ENCODE measurements at places on chromosomes 7 and 10.
A peak's percentile ranks its signal among the peaks of the same experiment; 100 is the strongest.

- no peak for DNase-seq
These were observed 66.1 kb downstream of the MBL2 start for GRCh38 chr10:52706332-52707070.

- DNase-seq, result no peak
These were observed 138.9 kb upstream of the BMPER start for GRCh38 chr7:33766405-33766804.

GRCh38 chr10:70543911-70544310, 58.6 kb downstream of the PRF1 start:
- no peak for DNase-seq

DNA sequence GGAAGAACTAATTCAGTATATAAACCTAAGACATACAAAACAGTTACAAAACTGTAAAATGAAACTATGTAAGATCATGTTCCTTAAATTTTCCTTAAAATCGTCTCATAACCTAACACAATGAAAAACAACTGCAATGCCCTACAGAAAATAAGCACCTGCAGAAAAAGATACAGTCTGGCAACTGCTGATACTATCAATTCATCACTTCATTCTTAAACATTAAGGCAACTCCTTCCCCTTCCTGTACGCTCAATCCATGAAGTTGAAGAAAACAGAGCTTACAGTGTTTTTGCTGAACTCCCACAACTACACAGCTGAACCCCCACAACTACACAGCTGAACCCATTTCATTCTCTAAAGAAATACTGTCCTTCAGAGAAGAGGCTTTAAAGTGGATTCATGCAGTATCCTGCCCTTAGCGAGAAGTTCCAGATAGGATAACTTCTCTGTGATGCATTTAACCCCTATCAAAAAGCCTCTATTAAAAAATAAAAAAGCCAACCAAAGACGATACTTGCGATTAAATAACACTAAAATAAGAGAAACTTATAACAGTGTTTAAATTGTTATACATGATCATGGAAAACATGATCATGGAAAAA, 50.0 kb downstream of the JMJD1C start:
- no peak for DNase-seq

- DNase-seq, result no peak
These were observed 540.1 kb downstream of the PTPRN2 start for GRCh38 chr7:158047391-158048059.

- DNase-seq, result no peak
These were observed 579.0 kb upstream of the FZD8 start for GRCh38 chr10:36221101-36221500.

- no peak for DNase-seq
These were observed 205.3 kb upstream of the HABP2 start for GRCh38 chr10:113347508-113347907.

GRCh38 chr7:157461573-157462418, 125.0 kb downstream of the DNAJB6 start:
- DNase-seq, result no peak

- DNase-seq, result no peak
These were observed 168.4 kb upstream of the IMMP2L start for GRCh38 chr7:111730476-111731300.

DNA sequence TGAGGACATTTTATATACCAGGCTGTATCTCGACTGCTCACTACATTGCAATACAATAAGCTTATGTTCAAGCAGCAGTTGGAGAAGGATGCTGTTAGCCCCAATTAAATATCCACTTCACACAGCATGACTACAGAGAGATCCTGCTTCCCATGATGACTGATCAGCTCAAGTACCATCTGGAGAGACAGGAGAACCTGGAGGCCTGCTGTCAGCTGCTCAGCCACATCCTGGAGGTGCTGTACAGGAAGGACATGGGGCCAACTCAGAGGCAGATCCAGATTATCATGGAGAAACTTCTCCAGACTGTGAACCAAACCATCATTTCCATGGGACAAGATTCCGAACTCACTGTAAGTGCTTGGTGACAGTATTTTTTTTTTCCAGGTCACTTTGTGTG, 22.5 kb downstream of the RNF133 start:
- no peak for DNase-seq

DNA sequence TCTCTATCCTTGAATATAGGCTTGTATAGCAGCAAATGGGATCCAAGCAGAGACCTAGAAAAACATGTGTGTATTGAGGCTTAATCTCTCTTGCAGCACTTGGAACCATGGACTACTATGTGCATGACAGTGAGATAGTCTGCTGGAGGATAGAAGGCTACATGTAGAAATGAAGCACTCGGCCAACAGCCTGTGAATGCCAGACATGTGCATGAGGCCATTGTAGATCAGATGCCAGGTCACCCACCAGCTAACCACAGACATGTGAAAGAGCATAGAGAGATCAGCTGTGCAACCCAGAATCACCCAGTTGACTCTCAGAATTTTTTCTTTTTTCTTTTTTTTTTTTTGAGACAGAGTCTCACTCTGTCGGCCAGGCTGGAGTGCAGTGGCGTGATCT, 90.9 kb downstream of the NT5C2 start:
- DNase-seq, result no peak

- peak; percentile 7 for DNase-seq
These were observed 449.7 kb upstream of the KLF6 start for GRCh38 chr10:4234661-4235060.
